Effector memory CD4-positive, alpha-beta T cell (primary cell): ENCODE measurements at places on chromosomes 1 and 21.

DNA sequence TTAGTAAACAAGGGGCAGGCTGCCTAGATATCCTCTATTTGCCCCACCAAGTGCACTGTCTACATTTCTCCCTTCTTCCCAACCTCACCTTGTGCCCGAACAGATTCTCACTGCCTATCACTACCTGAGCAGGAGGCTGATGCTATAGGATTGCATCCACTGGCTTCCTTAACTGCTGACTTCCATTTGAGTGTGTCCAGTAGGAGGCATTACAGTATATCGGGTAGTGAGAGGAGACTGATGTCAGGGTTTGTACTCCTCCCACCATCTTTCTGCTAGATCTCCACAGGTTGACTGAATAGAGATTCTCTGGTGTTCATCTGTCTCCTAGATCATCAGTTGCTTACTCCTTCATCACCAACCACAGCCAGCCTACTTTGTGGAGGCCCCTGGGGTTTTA lies 796.3 kb downstream of the LRRIQ3 start:
- DNase-seq: no peak

GRCh38 chr1:115092175-115092574 lies 2.9 kb upstream of the TSPAN2 start:
- DNase-seq: no peak

GRCh38 chr1:199377211-199377610 lies 650.3 kb upstream of the NR5A2 start:
- DNase-seq: no peak

GRCh38 chr1:68206848-68207689 lies 25.3 kb downstream of the WLS start:
- DNase-seq: no peak

- DNase-seq: no peak
These were observed 3.1 kb upstream of the BARHL2 start for GRCh38 chr1:90720145-90720636.

DNA sequence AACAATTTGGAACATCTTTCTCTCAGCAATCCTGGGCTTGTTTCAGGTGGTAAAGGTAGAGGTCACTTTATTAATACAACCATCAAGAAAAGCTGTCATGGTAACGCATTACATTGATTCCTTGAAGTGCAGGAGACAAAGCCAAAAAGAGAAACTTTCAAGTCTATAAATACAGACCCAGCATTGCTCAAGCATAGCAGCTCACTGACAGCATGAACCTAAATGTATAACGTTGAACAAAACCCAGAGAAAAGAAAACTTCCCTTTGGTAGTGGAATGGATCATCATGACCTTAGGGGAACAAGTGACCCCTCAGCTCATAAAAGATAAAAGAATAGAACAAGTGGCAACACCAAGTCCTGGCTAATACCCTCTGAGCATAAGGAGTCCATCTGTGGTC lies 332.2 kb downstream of the NTNG1 start:
- no peak for DNase-seq

DNA sequence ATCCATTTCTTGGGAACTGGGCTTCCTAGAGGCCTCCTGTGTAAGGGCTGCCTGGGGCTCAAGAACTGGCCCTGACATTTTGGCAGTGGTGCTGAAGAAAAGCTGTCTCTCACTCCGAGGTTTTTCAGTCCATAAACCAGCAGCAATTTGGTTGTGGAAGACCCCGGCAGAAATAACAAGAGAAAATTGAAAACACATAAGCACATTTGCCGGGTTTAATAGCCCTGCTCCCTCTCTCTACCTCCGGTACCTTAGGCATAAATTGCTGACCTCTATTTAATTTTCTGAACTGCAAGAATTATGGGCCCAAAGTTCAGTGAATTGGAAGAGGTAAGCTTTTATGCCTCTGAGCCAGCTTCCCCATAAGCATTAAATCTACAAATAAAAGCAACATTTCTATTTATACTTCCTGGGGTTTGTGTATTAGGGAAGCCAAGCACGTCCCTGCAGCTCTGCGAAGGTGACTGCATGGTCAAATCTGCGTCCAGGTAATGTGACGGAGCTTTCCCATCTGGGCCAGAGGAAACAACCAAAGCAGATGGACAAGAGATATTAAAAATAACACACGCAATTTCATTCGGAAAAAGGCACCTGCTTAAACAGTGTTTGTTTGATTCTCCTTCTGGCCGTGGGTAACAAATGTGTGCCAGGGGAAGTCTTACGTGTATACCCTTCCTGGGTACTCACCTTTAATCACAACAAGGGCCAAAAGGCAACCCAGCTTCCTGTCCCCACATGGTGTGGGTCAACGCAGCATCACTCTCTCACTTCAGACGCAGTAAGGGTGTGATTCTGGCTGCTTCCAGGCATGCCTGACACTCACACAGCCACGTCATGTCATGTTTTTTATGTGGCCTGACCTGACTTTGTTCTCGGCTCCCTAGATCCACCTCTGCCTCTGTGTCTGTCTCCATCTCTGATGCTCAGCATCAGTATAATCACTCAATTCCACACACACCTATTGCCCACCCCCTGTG lies 69.2 kb downstream of the PAPPA2 start:
- DNase-seq: no peak

- peak; percentile 19 for DNase-seq
These were observed 1.1 kb downstream of the CKS1B start for GRCh38 chr1:154975409-154976059.

- no peak for DNase-seq
These were observed 14.4 kb downstream of the CYP4B1 start for GRCh38 chr1:46812996-46813857.

DNA sequence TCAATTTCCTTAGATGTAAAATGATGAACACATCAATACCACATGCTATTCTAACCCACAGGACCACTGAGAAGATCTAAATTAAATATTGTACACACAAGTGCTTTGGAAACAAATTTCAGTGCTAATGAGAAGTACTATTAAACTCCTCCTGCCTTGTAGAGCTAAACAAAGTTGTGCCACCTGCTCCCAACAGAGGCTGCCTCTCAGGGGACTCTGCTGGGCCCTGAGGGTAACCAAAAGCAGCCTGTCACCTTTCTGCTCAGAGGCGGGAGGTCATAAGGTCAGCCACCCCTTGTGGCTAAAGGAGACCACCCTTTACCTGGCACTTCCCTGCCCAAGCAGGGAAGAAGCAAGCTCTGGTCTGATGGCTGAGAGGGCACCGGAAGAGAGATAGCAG lies 6.3 kb downstream of the SLC9A1 start:
- DNase-seq: no peak

DNA sequence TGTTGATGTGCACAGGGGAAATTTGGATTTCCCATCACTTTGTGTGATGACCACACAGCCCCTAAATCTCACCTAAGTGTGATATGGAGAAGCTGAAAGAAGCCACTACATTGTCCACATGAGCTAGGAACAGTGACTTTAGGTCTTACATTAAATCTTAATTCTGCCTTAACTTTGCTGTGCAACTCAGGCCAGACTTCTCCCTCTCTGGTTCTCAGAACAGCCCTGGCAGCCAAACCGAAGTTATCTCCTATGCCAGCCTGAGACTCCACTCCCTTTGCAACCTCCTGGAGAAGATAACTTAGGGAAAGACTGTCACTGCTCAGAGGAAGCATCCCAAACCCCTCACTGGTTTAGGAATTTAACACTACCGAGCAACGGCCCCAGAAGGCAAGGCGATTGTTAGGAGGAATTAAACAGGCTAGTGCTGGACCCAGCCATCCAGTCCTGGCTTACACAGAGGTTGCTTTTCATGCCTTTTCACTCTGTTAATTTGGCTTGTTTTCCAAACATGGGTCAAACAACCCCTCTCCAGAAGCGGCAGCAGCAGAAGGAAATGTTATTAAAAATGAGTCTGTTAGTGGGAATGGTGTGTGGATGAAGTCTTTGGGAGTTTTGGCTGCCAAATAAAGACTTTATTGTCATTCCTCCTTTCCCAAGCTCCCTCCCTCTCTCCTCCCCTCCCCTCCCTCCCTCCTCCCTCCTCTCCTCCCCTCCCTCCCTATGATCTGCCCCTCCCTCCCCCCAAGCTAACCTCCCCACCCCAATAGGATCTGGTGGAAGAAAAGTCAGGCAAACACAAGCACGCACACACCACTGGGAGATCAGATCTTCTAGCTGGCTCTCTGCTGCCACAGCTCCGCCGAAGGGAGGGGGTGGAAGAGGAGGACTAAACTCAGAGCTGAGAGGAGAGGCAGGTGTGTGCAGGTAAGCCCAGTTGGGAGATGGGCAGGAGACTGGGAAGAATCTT lies at the start of gene PRELP:
Gene PRELP (plus strand): TSS at position 795 of the 970 bp plus-strand sequence. CDS start 7,379 bp downstream, outside the sequence.
- DNase-seq: no peak

- no peak for DNase-seq
These were observed 145.0 kb downstream of the RASAL2 start for GRCh38 chr1:178238722-178239510.

- DNase-seq: no peak
These were observed 231.5 kb downstream of the LMO4 start for GRCh38 chr1:87560137-87560536.
